ENCODE measurements at places on chromosomes 12 and 14.

DNA sequence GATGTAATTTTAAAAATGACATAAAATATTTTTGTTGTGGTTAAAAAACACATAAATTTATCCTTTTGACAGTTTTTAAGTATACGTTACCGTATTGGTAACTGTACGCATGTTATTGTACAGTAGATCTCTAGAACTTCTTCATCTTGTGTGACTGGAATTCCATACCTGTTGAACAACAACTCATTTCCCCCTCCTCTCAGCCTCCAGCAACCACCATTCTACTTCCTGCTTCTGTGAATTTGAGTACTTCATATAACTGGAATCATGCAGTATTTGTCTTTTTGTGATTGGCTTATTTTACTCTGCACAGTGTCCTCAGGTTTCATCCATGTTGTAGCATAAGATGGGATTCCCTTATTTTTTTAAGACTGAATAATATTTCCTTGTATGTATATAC lies 113.6 kb upstream of the ATF1 start:
- DNase-seq = no peak

DNA sequence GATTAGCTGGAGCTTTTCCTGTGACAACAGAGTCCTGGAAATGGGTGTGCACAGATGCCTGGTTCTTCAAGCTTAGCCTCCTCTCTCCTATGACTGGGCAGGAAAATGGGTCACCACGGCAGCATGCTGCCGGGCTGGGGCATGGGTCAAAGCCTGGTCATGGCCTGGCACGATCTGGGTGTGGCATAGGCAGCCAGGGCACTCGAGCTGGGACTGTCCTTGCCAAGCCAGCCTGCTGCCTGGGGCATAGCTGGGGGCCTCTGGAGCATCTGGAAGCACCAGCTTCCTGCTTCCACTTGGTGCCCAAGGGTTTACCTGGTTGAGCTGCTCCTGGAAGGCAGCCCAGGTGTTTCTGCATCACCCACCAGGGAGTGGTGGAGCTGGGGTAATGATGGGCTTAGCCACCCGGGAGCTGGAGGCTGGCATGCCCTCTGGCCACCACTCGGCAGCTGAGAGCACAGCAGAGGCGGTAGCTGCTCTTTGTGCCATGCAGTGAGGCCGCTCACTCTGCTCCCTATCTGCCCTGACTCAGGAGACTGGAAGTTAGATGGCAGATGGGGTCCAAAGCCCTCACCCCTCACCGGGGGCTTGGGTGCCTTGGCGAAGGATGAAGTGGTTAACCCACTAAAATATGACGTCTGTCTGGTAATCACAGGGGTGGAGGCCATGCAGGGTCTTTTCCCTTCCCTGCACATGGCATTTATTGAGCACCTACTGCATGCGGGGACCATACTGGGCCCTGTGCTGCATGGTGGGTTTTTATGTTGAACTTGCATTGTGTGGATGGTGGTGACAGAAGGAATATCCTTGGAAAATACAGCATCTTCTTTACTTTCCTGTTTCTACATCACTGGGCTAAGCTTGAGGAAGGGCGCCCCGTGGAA lies 1.7 kb downstream of the OTUB2 start:
- DNase-seq = no peak

DNA sequence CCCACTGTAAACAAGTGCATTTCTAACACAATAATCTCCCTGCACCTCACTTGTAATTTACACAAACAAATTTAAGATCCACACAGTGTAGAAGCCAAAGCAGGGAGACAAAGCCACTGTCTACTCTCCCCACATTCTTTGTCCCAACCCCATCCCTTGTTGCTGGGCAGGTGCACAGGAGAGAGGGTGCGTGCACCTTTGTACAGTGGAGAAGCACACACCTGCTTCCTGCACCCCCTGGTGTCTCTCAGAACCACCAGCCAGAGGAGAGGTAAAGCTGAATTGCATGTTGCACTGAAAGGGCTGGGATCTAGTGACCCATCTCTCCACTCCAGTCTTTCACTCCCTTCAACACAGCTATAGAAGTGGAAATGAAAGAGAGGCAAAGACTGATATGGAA lies 51.4 kb upstream of the IFNG-AS1 start:
- DNase-seq = no peak

DNA sequence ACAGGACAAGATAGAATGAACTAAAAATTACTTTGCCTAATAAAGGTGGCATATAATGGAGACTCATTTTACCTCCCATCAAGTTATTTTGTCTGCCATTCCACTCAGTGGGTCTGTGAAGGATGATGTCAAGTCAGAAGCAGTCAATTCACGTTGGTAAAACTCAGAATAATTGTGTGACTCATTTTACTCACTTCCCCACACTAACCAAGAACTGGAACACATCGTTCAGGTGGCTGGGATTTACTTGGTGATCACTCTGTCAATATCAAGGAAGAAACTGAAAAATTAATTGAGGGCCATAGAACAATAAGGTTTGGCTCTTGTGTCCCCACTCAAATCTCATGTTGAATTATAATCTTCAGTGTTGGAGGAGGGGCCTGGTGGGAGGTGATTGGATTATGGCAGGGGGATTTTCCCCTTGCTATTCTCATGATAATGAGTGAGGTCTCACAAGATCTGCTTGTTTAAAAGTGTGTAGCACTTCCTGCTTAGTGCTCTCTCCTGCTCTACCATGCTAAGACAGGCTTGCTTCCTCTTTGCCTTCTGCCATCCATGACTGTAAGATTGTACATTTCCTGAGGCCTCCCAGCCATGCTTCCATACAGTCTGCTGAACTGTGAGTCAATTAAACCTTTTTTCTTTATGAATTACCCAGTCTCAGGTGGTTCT lies 35.7 kb upstream of the GTF2A1 start:
- no peak for DNase-seq

DNA sequence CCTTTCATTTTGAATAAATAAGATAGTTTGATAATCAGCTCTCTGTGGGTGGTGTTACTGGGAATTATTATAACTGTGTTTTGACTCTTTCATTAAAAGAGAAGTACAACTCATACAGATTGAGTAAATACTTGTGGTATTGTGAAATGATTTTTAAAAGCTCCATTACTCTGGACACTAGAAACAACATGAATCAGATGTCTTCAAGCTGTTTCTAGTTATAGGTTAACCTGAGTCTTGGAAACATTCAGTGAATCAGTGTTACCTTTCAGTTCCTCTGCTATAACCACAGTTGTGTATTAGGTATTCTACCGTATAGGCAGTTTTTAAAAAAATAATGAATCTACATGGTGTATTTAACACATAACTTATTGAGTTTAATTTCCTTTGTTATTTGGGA lies 128.4 kb upstream of the SSTR1 start:
- DNase-seq = no peak

DNA sequence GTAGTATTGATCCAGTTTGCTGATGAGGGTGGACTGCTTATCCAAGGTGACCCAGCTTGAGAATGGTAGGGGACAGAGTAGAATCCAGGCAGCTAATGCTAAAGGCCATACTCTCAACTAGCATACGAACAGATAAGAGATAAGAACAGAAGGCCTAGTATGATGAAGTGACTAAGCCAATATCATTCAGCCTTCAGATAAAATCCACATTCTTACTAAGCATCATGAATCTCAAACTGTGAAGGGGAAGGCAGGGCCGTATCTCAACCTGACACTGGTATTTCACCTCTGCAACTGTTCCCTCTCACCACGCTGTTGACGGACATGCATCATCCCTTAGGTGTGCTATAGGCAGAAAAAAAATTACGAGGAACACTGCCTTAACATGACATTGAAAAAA lies 8.1 kb upstream of the CKAP4 start:
- no peak for DNase-seq

- no peak for DNase-seq
Observed at GRCh38 chr12:117384735-117385134, 23.3 kb upstream of the NOS1 start.

- DNase-seq = no peak
Observed at GRCh38 chr12:95516757-95517156, 34.5 kb downstream of the USP44 start.

- DNase-seq = no peak
Observed at GRCh38 chr14:24307575-24308341, at the start of gene CIDEB. Gene CIDEB (minus strand): TSS chr14:24307977. CDS start chr14:24307858, 119 bp downstream.

DNA sequence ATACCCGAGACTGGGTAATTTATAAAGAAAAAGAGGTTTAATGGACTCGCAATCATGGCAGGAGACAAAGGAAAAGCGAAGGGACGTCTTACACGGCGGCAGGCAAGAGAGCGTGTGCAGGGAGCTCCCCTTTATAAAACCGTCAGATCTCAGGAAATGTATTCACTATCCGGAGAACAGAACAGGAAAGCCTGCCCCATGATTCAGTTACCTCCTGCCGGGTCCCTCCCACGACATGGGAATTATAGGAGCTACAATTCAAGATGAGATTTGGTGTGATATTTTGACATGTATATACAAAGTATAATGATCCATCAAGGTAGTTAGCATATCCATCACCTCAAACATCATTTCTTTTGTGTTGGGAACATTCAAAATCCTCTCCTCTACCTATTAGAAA lies 2.3 kb upstream of the CDCA4 start:
- no peak for DNase-seq

- no peak for DNase-seq
Observed at GRCh38 chr12:18716236-18716635, 21.6 kb downstream of the PLCZ1 start.

DNA sequence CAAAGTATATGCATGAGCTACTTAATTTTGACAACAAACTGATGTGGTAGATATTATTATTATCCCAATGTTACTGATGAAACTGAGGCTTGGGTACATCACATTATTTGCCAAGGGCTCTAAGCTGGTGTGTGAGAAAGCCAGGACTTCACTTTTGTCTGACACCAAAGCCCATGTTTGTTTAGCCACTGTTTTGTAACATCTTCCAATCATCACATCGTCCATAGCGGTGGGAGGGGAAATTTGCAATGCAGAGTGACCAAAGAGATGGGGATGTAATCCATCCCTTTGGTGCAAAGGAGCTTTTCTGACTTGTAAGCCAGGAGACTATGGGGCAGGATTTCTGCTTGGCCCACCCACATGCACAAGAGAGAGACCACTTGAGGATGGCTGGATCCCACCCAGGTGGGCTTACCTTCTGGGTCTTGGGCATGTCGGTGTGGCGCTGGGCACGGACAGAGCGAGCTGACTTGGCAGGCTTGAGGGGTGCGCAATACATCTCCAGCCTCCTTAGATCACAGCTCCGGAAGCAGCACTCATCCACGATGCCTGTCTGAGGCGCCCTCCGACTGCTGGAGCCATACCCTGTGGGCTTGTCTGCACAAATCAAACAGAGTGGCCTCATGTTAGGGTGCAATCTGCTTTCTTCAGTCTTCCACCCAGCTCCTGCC lies 61.1 kb downstream of the IGF1 start:
- DNase-seq = no peak

DNA sequence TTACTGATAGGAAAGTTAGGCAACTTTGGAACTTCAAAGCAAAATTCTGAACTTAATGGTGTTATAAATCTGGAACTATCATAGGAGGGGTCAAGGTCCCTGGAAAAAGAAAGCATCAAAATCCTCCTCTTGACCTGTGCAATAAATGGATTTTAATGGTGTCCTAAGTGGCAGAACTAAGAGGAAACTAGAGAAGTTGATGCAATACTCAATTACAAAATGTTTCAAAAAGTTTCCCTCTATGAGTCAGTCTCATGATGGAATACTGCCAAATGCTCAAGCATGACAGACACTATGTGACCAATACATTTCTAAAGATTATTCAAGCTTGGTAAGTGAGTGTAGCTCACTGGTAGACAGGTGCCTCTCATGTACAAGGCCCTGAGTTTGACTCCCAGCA lies 47.7 kb upstream of the ERGIC2 start:
- no peak for DNase-seq

DNA sequence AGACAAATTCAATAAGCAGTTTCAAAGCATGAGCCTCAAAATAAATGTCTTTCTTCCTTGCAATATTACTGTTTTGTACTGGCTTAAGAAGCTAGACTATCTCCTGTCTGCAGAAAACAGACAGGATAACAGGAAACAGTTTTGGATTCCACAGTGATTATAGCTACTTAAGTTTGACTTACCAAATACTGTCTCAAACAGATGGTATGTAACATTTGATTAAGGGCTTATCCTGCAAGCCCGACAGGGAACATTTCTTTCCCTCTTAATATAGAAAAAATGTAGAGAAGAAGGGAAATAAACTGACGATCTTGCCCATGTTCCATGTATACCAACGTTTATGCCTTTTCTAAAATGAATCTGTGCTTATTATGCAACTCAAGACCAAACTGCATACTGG lies 179.9 kb upstream of the EEA1 start:
- DNase-seq = no peak

GRCh38 chr12:3752741-3753486 lies at the start of gene CRACR2A:
Gene CRACR2A (minus strand): TSS chr12:3753109. CDS start chr12:3696999, 56,110 bp downstream.
- no peak for DNase-seq

- no peak for DNase-seq
Observed at GRCh38 chr12:115886666-115887065, 390.8 kb downstream of the MED13L start.

- no peak for DNase-seq
Observed at GRCh38 chr14:89425931-89426330, 8.9 kb upstream of the FOXN3 start.

- DNase-seq = no peak
Observed at GRCh38 chr12:124772289-124773170, 91.1 kb downstream of the SCARB1 start.

- no peak for DNase-seq
Observed at GRCh38 chr12:67386869-67387565, 117.9 kb downstream of the CAND1 start.

Measured in left renal cortex interstitium (tissue), 4 donors.